ENCODE measurements at places on chromosomes 16 and 17. TPM values are rescaled to one million over a fixed set of nuclear protein-coding genes. Genes with fewer than 3 reads are reported as not detected.

DNA sequence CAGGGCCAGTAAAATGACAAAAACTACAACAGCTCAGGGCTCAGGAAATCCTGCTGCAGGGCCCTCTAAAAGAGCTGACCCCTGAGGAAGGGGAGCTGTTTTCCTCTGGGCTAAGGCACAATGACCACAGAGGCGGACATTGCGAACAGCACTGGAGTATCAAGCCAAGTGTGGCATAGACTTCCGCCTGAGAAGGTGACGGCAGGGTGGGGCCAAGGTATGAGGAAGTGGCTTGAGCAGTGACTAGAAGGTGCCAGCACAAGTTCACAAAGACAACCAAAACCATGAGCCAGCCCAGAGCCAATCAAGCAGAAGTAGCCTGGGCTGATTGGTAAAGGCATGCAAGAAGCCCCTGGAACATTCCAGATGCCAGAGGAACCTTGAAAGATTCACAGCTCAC is 13.9 kb downstream of the ERN2 start:
- DNase-seq, result peak; percentile 87

Gene KCNJ12
- total RNA-seq, result 2.4 TPM

- no peak for DNase-seq
These were observed 38.7 kb upstream of the ZNF750 start for GRCh38 chr17:82878527-82878926.

- DNase-seq, result no peak
These were observed 512.2 kb downstream of the GRIN2A start for GRCh38 chr16:9670033-9670432.

Gene KRT36
- total RNA-seq, result not detected

DNA sequence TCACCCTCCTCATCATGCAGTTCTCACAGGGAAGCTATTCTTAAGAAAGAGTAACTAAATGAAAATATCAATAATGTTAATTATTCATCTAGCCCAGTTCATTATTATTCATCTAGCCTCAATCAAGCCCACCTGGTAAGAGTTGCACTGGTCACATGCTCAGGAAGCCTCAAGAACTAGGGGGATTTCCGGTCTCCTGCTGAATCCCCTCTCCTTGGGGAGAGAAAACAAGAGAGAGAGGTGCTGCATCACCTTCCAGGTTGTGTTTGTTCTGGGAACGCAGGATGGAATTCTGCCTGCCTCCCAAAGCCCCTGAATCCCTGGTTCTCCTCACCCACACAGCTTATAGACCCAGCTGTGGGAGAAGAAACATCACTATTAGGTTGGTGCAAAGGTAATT is 164.0 kb downstream of the PMP22 start:
- no peak for DNase-seq

Gene LRRC37A
- total RNA-seq, result 2.6 TPM

GRCh38 chr16:78748220-78748929 is 648.9 kb downstream of the WWOX start:
- DNase-seq, result no peak

Gene NEUROD2
- not detected for total RNA-seq

DNA sequence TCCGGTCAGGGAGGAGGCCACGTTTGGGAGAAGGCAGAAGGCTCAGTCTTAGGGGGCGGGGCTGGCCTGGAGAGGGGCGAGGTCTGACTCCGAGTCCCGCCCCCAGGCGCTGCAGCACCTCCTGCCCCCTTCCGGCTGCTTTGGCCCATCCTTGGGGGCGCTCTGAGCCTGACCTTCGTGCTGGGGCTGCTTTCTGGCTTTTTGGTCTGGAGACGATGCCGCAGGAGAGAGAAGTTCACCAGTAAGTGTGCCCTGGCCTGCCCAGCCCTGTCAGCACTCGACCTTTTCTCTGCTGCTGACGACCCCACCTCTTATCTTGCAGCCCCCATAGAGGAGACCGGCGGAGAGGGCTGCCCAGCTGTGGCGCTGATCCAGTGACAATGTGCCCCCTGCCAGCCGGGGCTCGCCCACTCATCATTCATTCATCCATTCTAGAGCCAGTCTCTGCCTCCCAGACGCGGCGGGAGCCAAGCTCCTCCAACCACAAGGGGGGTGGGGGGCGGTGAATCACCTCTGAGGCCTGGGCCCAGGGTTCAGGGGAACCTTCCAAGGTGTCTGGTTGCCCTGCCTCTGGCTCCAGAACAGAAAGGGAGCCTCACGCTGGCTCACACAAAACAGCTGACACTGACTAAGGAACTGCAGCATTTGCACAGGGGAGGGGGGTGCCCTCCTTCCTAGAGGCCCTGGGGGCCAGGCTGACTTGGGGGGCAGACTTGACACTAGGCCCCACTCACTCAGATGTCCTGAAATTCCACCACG is 1.5 kb downstream of the TNFRSF12A start:
- peak; percentile 63 for DNase-seq

- peak; percentile 46 for DNase-seq
These were observed 163.4 kb upstream of the CIBAR2 start for GRCh38 chr16:85275533-85276249.

DNA sequence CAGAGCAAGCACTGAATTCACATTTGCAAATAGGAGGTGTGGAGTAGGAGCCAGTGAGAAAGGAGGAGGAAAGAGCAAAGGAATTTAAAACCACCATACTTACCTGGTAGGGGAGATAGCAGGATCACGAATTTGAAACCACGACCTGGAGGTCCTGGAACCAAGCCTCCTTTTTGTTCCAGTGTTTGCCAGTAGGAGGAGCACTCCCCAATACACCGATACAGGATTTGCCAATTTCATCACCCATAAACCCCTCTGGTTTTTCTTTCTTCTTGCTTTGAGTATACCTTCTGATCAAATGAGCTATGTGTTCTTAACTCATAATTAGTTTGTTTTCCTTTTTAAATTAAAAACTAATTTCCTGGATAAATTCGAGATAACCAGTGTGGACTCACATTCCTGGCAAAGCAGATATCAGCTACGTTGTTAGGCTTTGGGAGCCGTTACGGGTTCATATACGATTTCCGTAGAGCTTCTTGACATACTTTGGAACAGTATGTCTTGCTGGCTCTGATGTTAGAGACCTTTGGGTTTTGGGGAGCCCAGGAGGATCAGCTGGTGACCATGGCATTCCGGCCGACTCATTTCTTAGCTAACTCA is 22.7 kb downstream of the BCO1 start:
- no peak for DNase-seq

DNA sequence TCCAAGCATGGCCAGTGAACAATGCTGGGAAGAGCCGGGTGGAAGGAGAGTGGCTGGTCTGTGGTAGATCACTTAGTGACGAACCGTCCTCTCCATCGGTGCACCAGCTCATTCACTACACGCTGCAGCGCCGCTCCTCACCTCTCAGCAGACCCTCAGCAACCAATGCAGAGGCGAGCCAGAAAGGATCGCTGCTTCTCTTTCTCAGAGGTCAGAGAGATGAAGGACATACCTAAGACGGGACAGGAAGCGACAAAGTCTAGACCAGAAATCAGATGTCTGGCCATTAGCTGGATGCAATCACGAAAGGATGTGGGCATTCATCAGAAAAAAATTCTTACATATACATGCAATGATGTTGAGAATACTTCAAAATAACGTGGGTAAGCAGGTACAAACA is 26.9 kb downstream of the NSMCE1 start:
- DNase-seq, result no peak

GRCh38 chr16:77974883-77975282 is 47.5 kb upstream of the CLEC3A start:
- DNase-seq, result no peak

Gene KRTAP4-4
- not detected for total RNA-seq

DNA sequence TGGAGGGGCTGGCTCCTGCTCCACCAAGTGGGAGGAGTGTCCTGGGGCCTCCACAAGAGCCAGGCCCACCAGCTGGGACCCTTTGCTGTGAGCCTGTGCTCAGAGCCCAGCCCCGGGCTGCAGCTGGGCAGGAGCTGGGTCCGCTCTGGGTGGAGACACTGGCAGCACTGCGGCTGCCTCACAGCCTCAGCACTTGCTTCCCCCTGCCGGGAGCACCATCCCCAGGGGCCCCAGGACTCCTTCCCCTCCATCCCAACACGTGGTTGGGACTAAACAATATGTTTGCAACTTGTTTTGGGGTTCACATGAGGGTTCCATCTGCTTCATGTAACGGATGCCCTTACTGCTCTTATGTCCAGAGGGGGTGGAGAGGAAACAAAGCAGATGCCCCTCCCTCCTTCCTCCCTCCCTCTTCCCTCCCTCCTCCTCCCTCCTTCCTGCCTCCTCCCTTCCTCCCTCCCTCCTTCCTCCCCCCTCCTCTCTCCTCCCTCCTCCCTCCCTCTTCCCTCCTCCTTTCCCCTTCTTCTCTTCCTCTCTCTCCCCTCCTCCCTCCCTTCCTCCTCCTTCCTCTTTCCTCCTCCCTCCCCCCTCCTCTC is 16.3 kb upstream of the CBFA2T3 start:
- DNase-seq, result no peak

Gene WFDC1
- 92.6 TPM for total RNA-seq

- DNase-seq, result no peak
These were observed 40.7 kb downstream of the GNA13 start for GRCh38 chr17:65015855-65016254.

DNA sequence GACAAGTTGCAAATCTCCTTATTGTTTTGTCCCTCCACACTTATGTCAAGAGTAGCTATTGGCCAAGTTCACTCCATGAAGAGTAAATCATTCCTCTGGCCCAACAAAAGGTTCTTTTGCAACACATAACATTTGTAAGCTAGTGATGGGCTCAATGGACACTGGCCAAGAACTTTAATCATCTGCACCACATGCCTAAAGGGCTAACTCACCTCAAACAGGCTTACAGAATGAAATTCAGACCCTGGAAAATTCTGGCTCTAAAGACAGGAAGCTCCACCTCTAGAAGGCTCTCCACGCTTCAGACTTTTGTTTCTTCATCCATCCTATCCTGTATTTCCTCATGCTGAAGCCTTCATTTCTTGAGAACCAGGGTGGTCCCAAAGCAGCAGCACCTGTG is 10.9 kb upstream of the ANKFN1 start:
- no peak for DNase-seq

GRCh38 chr17:78735832-78736525 is 46.1 kb downstream of the CYTH1 start:
- no peak for DNase-seq

- no peak for DNase-seq
These were observed 120.9 kb upstream of the HS3ST2 start for GRCh38 chr16:22692916-22693637.

Gene OR1A1
- not detected for total RNA-seq

GRCh38 chr17:33901085-33901484 is 354.0 kb upstream of the CCL2 start:
- DNase-seq, result no peak

DNA sequence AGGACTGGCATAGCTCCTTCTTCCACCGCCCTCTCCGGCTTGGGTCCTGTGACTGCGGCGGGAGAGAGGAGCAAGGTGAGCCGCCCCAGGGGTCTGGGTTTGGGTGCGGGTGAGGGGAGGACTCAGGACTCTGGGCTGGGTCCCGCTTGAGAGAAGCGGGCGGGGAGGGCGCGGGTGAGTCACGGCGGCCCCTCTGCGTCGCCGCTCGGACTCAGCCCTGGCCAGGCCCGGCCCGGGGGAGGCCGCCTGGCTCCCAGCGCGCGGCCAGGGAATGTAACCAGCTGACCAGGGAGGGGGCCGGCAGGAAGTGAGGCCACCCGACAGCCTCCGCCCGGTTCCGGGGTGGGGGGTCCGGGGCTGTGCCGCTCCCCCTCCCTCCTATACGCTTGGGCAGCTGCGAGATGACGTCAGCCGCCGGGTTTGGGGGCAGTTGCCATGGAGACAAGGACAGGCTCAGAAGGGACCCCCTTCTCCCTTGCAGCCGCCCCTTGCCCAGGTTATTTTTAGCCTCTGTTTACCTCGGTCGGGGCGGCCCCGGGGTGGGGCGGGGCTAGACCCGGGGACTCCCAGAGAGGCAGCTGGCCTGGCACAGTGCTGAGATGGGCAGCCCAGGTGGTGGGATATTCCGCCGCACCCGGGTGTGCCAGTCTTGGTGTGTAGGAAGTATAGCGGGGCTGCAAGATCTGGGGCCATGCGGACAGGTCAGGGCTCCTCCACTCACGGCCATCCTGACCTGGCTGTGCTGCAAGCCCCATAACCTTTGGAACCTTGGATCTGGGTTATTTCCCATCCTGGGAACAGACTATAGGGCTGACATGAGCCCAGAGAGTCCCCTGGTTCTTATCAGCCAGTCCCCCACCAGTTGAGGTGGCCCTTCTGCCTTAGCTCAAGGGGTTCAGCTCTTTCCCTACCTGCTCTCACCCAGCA is 1.6 kb downstream of the RIPOR1 start:
- peak; percentile 59 for DNase-seq

Gene EFCAB5
- total RNA-seq, result not detected

DNA sequence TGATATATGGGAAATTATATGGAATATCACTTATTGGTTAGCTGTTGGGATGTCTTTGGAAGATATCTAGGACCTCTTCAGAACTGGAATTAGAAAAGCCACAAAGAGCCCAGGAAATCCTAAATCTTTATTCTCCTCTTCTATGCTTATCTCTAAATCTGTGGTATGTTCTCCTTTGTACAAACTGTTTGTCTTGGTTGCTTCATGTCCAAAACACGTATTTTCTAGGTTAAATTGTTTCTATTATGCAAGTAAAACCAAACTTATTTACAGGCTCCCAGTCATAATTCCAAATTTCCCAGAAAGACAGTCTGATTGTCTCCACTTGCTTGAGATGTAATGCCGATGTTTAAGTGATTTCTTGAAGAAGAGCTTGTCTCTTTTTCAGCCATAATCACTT is 650.9 kb downstream of the CDH11 start:
- no peak for DNase-seq

GRCh38 chr17:82583720-82584234 is 64.2 kb downstream of the FOXK2 start:
- DNase-seq, result no peak

Gene GCGR
- 0.20 TPM for total RNA-seq

GRCh38 chr17:39090908-39091665 is 60.4 kb downstream of the PLXDC1 start:
- DNase-seq, result no peak

Gene MT1G
- 55.2 TPM for total RNA-seq

DNA sequence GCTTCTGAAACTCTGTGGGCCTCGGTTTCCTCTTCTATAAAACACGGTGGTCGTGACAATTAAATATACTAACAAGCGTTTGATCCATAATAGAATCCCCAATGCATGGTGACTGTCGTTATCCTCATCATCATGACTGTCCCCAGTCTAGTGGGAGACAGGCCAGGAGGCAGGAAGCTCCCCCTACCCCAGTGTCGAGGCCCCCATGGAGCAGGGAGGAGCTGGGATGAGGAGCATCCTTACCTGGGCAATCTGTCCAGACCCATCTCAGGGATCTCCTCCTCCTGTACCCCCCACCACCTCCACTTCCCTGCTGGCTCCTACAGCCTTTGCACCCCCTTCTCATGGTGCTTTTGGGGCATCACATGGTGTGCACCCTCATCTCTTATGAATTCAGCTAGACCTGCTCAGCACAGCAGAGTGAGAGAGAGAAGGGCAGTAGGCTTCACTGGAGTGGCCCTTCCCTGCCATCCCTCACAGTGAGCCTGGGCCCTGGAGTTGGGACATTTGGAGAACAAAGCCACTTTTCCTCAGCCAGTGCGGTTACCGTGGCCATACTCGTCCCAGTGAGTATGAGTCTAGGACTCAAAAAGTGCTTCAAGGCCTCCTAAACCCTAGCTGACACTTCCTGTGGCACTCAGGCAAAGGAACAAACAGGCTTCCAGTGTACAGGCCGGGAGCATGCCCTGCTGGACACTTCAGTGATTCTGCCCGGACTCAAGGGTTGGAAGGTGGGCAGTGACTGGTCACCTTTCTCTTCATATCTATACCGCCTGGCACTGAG is 148.6 kb downstream of the CLEC16A start:
- DNase-seq, result no peak

Gene MT1F
- 36.6 TPM for total RNA-seq

Gene ZPBP2
- total RNA-seq, result not detected
